ENCODE measurements at places on chromosomes 7 and 10.

DNA sequence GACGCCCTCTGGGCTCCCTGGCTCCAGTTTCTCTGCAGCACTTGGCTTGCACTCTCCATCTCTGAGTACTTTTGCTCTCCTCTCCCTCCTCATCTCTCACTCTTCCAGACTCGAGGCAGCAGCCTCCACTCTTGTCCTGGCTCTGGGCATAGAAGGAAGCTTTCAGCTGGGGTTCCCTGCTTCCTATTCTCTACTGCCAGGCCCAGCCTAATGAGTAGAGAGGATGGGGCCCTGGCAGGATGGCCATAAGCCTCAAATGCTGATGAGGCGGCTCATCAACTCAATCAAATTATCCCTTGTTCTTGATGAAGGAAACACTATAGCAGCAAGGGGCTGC lies 55.8 kb downstream of the NEURL1 start:
- DNase-seq, result no peak

GRCh38 chr10:68665841-68666240 lies 55.2 kb upstream of the CCAR1 start:
- DNase-seq, result peak; percentile 18

- no peak for DNase-seq
Measured at GRCh38 chr10:36491926-36492325, 633.5 kb upstream of the ANKRD30A start.

DNA sequence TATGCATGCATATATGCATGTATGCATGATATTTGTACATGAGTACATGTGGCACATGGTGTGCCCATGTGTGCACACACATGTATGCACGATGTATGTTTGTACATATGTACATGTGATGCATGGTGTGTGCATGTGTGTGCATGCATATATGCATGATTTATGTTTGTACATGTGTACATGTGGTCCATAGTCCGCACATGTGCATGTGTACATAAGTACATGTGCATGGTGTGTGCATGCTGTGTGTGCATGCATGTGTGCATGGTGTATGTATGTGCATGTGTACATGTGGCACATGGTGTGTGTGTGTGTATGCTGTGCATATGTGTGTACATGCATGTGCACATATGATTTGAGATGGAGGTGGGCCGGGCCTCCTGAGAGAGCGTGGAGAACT lies 384.2 kb downstream of the TYW1 start:
- no peak for DNase-seq

DNA sequence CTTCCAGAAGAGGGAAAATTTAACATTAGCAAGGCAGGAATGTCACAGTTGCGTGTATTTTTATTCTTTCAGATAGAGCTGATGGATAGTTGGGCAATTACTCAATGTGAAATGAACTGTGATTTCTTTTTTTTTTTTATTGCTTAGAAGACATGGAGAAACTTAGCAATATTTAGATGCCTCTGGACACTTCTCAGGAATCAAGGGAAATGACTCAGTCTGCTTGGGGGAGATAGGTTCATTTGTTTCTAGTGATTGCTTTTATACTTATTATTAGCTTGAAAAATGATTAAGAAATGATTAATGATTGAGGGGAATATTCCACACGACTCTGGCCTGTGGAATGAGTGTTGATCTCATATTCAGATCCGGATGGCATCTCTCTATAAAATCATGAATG lies 33.1 kb upstream of the TBX20 start:
- no peak for DNase-seq

DNA sequence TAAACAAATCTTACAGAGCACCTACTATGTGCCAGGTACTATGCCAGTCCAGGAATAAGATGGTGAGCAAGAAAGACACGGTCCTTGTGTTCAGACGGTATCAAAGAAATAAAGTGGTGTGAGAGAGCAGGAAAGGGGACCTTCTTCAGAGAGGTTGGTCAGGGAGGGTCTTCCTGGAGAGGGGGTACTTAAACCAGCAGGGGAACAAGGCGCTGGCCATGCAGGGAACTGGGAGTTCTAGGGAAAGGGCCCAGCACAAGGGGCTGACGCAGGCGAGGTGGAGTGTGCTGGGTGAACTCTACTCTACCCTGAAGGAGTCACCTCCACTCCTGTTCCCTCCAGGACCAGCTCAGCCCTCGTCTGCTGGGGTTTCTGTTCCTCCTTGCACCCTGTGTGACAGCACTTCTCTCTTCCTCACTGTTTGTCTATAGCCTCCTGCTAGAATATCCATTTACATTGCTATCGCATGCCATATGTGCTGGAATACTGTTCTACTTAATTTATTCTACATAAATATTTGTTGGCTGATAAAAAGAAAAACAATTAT lies 73.5 kb downstream of the AOAH start:
- DNase-seq, result no peak

DNA sequence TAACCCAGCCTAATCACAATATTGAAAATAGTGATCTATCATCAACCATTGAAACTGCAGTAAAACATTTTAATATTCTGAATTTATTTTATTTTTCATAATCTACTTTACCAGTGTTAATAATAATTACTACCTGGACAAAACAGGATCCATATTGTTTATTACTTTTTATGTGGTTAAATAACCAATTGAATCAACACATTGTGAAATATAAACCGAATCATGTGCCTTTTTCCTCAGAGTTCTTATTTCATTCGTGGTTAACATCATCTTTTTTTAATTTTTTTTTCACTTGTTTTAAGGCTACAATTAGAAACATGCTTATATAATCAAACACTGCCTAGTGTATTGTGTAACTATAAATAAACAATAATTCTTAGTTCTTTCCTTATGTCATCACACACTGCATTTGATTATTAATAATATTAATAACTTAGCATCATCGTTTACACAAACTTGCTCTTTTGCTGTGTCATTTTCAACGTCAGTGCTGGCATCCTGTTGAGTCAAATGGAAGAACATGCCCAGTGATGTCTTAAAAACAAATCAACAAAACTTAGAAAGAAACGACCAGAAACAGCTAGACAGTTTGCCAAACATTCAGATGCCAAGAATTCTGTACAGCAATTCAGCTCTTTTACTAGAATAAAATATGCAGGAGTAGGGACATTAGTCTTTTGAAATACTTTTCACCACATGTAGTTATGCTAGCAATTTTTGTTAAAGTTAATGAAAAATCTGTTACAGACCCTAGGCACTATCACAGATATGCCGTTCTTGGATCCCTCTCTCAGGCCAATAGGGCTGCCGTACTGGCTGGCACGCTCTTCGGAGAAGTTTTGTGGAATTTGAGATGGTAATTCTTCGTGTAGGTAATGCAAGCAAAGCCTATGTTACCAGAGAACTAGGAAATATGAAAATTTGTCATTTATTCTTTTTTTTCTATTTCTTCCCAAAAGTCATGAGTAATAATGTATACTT lies 330.4 kb upstream of the SEMA3A start:
- peak; percentile 21 for DNase-seq

DNA sequence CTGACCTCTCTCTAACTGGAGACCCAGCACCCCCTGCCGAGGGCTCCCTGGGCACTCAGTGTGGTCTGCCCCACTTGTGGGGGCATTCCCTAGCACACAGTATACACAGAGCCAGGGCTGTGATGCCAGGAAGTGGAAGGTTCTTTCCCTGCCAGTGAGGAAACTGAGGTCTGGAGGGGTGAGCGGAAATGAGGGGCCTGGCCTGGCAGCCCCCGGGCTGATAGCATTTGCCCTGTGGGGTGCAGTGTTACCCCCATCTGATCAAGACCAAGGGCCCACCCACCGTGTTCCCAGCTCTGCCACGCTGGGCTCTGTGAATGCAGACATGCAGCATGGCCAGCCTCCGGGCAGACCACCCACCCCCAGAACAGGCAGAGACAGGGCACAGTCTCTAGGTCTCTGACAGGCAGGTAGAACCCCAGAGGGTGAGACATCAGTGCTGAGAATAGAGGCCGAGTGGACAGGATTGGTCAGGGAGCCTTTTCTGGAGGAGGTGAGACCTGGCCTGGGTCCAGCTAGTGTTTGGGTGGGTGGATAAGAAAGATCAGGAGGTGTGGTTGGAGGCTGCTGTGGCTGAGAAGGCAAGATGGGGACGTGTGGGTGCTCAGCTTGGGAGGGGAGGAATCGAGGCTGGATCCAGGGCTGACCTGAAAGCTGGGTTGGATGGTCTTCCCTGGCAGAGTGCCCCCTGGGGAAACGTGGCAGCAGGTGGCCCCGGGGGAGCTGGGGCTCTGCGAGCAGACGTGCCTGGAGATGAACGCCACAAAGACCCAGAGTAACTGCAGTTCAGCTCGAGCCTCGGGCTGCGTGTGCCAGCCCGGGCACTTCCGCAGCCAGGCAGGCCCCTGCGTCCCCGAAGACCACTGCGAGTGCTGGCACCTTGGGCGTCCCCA lies 10.8 kb upstream of the ZNF862 start:
- DNase-seq, result no peak

DNA sequence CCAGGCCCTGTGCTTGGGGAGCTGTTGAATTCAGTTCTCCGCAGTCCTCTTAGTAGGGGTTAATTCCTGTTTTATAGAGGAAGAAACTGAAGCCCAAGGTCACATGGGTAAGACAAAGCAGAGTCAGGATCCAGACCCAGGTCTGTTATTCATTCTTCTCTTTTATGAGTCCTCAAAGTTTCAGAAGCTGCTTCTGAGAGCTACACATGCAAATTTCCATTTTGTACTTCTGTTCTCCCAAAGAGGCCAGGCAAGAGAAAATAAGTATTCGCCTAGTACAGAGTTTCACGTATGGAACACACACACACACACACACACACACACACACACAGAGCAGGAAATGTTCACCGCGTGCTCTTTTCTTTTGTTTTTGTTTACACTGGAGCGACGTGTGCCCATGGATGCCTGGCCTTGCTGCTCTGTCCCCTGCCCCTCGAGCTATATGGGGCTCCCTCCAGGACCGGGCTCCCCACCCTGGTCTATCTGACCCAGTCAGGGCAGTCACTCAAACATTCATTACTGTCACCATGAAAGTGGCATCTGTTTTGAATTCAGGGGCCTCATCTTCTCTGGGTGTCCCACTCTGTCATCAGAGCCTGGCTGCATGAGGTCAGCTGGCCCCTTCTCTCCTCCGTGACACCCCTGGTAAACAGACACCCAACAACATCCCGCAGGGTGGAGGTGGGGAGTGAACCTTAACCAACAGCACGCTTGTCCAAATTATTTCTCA lies 84.4 kb downstream of the TNS3 start:
- DNase-seq, result no peak

DNA sequence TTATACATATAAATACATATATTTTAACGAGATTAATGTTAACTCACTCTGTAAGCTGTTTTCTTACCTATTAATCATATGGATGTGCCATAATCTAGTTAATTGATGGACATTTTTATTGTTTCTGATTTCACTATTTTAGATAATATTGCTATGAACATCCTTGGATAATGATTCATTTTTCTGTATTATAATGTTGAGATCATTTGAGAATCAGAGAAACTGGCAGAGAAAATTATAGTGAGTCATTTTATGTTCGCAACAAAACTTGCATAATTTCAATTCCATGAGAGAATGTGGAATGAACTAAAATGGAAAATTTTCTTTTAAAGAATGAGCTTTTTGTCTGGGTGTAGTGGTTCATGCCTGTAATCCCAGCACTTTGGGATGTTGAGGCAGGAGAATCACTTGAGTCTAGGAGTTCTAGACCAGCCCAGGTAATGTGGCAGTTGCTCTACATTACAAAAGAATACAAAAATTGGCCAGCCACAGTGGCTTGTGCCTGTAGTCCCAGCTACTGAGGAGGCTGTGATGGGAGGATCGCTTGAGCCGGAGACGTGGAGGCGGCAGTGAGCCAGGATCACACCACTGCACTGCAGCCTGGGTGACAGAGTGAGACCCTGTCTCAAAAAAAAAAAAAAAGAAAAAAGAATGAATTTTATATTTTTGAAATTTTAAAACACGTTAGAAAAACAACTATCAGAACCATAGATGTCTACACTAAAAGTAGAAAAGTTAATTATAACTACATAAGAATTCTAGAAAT lies 40.5 kb downstream of the PAPSS2 start:
- DNase-seq, result peak; percentile 22

DNA sequence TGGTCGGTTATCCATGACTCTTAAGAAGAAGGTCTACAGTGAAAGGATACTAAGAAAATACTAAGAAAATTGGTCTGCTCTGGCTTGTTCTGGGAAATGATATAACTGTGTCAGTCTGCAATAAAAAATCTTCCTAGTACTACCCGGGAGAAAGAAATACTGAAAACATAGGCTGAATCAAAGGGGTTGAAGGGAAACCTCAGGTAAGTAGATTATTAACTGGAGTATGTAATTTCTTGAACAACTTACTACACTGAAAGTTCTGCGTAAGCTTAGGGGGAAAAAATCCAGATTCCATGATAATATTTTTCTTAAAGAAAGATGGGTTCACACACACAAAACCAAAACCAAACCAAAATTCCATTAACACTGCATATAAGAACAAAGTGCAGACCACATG lies 143.3 kb downstream of the KMT2E start:
- no peak for DNase-seq

- no peak for DNase-seq
Measured at GRCh38 chr10:47413531-47414226, 29.6 kb upstream of the ZNF488 start.

DNA sequence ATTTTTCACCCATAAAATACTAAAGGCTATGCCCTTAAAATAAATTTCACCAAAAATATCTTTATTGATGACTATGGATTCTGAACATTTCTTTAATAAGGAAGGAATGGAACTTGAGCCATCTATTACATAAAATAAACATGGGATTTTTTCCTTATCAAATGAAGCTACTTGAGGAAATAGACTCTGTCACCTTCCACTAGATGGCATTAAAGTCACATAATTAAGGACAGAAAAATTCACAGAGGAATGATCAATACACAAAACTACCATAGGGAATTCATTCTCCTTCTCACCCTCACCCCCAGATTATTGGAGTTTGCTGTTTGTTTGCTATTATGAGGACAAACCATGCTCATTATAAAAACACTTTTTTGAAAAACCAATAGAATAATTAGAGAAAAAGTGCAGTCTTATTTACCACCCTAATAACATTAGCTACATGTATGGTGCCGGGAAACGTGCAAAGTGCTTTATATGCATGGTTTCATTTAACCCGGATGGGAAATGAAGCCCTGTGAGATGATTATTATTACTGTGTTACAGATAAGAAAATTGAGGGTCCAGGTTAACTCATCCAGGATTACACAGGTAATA lies 21.1 kb upstream of the FOXI2 start:
- no peak for DNase-seq

- DNase-seq, result no peak
Measured at GRCh38 chr10:14211610-14212009, 119.1 kb downstream of the FRMD4A start.

Measured in AG08396 (cell line).